ENCODE measurements at places on chromosomes 5 and 9.

GRCh38 chr5:33758737-33759136 lies 133.1 kb downstream of the ADAMTS12 start:
- no peak for DNase-seq

DNA sequence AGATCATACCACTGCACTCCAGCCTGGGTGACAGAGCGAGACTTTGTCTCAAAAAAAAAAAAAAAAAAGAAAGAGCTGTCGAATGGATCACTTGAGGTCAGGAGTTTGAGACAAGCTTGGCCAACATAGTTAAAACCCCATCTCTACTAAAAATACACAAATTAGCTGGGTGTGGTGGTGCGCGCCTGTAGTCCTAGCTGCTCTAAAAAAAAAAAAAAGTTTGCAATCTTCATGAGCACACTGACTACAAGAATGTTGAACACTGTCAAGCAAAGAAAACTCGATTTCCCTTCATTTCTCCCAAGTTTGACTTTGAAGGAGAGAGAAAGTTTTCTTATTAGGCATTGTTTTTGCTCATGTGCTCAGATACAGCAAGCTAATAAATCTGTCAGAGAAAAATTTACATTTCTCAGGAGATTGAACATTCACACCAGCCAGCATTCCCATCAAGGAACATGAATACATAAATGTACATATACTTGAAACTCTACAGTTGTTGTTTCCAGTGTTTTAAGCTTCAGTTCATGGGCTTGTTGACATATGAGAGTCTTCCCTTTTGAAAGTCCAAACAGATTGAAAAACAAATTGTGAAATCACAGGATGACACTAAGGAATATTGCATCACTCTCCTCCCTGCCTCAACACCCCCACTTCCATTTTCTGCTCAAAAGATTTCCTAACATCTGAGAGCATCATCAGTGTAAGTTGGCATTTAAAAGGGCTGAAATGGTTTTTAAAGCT lies 81.8 kb downstream of the ARRDC3 start:
- DNase-seq, result no peak

DNA sequence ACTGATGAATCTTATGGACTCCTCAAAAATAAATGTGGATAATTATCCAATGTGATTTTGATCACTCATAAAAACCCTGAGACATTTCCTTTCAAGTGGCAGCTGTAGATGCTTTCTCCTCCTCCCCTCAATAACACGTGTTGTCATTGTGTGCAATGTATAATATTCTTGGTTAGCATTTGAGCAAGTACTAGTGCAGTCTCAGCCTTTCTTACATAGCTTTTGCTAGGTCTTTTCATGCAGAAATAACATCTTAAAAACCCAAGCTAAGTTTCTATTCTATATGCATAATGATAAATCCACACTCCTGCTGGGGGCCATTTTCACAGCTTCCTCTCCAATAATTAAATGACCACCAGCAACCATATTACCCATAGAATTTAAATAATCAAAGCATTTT lies 1835.2 kb upstream of the NUDT12 start:
- DNase-seq, result no peak

- DNase-seq, result no peak
Measured at GRCh38 chr5:93809430-93809829, 68.0 kb upstream of the POU5F2 start.

DNA sequence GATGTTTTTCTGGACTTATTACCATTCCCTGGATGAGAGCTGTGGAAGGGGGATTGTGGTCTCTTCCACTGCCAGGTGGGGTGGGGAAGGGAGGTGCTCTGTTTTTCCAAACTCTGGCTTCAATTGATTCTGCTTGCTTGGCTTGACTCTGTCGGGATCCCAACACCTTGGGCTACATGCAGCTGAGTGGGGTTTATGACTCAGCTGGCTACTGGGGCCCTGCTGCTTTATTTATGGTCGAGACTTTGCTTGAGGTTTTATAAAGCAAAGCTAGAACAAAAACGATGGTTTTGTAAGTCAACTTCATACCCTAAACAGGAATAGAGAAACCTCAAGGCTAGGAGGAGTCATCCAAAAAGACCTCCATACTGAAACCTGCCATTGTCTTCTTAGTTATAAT lies 76.3 kb downstream of the AOPEP start:
- DNase-seq, result no peak

- no peak for DNase-seq
Measured at GRCh38 chr5:4977416-4978110, 162.6 kb upstream of the ADAMTS16 start.

DNA sequence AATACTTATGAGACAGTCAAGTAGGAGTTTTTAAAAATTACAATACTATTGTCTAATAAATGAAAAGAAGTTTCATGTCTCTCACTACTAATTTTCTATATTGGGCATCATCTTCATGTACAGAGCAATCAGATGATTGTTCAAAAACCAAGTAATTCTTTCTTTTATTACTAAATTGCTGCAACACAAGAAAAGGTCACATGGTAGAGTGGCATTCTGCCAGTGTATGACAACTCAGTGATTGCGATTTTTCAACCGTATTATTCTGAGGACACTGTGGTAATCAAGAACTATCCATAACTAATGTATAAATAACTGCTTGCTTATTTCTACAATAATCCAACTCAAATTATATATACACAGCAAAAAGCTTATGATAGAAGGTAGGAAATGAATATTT lies 96.7 kb upstream of the GRHPR start:
- no peak for DNase-seq

- no peak for DNase-seq
Measured at GRCh38 chr9:134651226-134651905, 9.8 kb downstream of the COL5A1 start.

DNA sequence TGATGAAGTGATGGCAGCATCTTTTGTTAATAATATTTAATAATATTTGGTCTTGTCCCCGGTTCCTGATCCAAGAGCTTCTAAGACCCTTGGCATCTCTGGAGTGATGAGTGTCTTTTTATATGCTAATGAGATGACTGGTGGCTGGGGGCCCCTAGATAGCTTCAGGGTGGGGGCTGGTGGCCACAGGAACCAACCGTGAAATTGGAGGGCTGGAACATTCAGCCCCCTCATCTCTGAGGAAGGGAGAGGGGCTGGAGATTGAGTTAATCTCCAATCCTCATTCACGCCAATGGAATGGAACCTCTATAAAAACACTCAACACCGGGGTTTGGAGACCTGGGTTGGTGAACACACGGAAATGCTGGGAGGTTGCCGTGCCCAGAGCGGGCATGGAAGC lies 78.2 kb upstream of the RAPGEF1 start:
- DNase-seq, result no peak

GRCh38 chr5:175785681-175786080 lies 85.7 kb upstream of the CPLX2 start:
- no peak for DNase-seq

- DNase-seq, result no peak
Measured at GRCh38 chr5:135232958-135233357, 166.1 kb downstream of the MACROH2A1 start.

All from activated naive CD4-positive, alpha-beta T cell (primary cell).